ENCODE measurements at places on chromosomes 3 and 15.
A peak's percentile ranks its signal among the peaks of the same experiment; 100 is the strongest.

DNA sequence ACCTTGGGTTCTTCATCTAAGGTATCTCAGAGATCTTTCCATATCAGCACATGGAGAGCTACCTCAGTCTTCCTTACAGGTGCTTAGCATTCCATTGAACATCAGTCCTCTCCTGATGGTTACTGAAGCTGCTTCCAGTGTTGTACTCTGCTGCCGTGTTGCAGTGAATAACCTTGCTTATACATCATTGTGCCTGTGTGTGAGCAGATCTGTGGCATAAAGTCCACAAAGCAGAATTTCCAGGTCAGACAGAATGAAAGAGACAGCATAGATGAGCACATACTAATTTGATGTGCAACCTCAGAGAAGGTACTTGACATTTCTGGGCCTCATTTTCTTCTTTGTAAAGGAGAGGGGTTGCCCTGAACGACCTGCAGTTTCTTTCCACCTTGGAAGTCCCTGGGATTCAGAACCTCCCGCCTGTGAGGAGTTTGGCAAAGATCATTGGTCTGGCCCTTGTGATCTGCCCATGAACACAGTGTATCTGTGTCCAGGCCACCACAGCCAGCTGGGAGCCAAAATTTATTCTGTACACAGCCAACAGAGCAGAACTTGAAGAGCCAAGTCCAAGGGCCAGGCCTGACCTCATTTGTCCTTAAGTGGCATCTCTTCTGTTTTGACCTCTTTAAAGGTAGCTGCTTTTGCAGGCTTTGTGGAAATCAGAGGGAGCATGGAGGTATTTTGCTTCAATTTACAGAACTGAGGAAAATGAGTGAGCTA, 57.2 kb upstream of the SLC7A14 start:
- DNase-seq: no peak

GRCh38 chr3:4977001-4977852, 2.0 kb upstream of the BHLHE40 start:
- DNase-seq: peak; percentile 53

DNA sequence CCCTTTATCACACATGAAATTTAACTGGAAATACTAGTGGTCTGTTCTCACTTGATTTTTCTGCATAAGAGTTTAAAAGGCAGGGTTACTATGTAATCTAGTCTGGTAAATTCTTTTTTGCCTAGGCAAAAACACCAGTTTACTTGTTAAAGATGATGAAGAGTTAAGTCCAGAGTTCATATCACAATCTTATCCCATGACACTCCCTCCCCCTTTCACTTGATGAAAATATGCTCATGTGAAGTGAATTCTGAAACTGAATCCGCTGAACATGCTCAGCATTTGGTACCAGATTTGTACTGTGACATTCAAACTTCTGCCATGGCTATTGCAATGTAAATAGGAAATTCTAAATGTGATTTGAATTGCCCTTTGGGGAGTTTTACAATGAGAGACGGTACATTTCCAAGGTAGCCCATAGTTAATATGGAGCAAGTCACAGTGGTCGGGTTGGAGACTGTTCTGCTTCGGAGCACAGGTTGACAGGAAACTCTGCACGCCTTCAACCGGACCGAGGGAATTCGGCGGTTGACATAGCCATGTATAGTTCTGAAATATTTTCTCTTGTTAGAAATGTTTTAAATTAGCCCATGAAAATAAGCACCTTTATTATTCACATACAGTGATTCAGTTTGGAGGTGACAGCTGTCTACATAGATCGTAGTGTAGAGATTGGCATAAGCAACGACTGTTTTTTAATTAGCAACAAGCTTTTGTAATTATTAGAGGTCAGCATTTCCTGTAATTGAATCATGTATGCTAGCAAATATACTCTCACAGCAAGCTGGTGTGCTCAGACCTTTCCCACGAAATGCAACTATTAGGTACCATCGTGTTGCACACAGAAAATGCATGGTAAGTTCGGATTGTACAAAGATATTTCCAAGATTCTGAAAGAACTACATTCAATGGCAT, 768.6 kb upstream of the GOLIM4 start:
- DNase-seq: no peak

- DNase-seq: no peak
Observed at GRCh38 chr3:43455233-43455632, 166.6 kb downstream of the ANO10 start.

DNA sequence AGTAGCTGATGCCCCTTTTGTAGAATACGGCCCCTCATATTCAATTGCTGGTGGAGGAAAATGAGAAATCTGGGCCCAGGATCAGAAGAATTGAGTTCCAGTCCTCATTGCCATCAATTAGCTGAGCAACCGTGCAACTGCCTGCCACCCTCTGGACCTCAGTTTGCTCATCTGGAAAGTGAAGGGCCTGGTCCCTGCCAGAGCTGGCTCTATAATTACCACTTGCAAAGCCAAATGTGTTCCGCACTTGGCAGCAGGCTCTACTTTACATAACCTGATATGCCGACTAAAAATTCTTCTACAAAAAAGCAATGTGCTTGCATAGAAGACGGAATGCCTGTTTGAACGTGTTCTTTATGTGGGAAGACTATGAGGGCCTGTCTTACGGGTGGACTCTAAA, 8.6 kb upstream of the ITGB5 start:
- DNase-seq: no peak

DNA sequence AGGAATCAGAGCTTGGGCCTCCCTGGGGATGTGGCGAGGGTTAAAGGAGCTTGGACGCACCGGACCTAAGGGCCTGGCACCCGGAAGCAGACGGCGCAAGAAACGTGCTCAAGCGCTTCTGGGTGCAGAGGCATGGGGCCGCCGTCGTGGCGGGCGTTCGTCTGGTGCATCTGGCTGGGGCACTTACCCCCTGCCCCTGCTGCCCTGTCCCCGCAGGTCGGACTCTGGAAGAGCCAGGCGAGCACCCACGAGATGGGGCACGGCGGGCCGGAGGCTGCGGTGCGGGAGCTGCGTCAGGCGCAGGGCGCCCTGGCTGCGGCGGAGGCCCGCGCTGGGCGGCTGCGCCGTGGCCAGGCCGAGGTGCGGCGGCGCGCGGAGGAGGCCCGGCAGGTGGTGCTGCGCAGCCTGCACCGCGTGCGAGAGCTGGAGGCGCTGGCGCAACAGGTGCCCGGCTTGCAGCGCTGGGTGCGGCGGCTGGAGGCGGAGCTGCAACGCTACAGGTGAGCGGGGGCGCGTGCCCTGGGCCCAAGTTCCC, 2.5 kb downstream of the EFCC1 start:
- no peak for DNase-seq

Data from amniotic stem cell (primary cell).